Left colon (tissue), 2 donors: ENCODE measurements at places on chromosomes 7 and 10. TPM values are rescaled to one million over a fixed set of nuclear protein-coding genes. Genes with fewer than 3 reads are reported as not detected.

GRCh38 chr7:54856856-54857255 is 97.8 kb upstream of the SEC61G start:
- DNase-seq, result no peak

PDK4 gene
- total RNA-seq, result 18.9 TPM

- DNase-seq, result no peak
These were observed 218.8 kb downstream of the ZWINT start for GRCh38 chr10:56142092-56142728.

DNA sequence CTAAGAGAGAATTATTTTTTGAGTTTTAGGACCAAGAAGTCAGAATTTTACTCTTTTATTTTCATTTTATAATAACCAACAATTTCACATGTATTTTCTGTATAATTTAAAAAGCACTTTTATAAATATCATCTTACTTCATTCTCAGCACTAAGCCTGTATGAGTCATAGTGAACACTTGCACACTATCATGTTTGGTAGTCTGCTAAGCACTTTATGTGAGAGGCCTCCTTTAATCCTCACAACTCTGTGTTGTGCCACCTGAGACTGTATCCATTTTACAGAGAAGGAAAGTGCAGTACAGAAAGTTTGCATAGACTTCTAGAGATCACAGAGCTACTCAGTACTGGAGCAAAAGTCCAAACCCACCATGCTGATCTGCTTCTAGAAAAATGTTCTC is 939.6 kb downstream of the NRG3 start:
- DNase-seq, result no peak

GRCh38 chr10:47060356-47060755 is 149.1 kb downstream of the PTPN20 start:
- no peak for DNase-seq

RARRES2 gene
- 61.1 TPM for total RNA-seq

LGI1 gene
- 0.40 TPM for total RNA-seq

GRCh38 chr7:134669845-134670373 is 23.3 kb downstream of the BPGM start:
- peak; percentile 55 for DNase-seq

CPA4 gene
- not detected for total RNA-seq
